Placental epithelial cell (primary cell): ENCODE measurements at places on chromosomes 2 and 18. TPM values are rescaled to one million over a fixed set of nuclear protein-coding genes. Genes with fewer than 3 reads are reported as not detected.

Gene MOB4
- 23.9 and 32.8 TPM in 2 replicates for total RNA-seq

Gene CROCC2
- not detected in 2 replicates for total RNA-seq

Gene NT5DC4
- not detected in 2 replicates for total RNA-seq

Gene ADGRF3
- total RNA-seq: 0.54 TPM in 1 of 2 replicates, not detected in the other

Gene PTPN4
- 51.2 and 53.8 TPM in 2 replicates for total RNA-seq

Gene PFN4
- 2.4 TPM in 2 replicates for total RNA-seq

Gene CNRIP1
- total RNA-seq: under 0.01 TPM in 1 of 2 replicates, not detected in the other

Gene TDRD15
- not detected in 2 replicates for total RNA-seq

Gene ZC3H6
- 5.7 and 7.1 TPM in 2 replicates for total RNA-seq

Gene VSNL1
- total RNA-seq: 0.39 TPM in 1 of 2 replicates, not detected in the other

Gene CRYGC
- not detected in 2 replicates for total RNA-seq

Gene ACTG2
- total RNA-seq: 0.39 and 0.98 TPM in 2 replicates

Gene IL37
- not detected in 2 replicates for total RNA-seq

Gene STPG4
- 1.2 and 2.9 TPM in 2 replicates for total RNA-seq

Gene PTPRN
- total RNA-seq: under 0.01 and 0.11 TPM in 2 replicates

Gene B3GNT7
- total RNA-seq: 0.65 and 1.2 TPM in 2 replicates

Gene NEU2
- total RNA-seq: 0.76 TPM in 1 of 2 replicates, not detected in the other

Gene CDK15
- 0.79 and 8.5 TPM in 2 replicates for total RNA-seq

Gene MARCO
- 0.22 TPM in 1 of 2 replicates, not detected in the other for total RNA-seq

Gene GLI2
- total RNA-seq: 0.39 and 1.1 TPM in 2 replicates

Gene CCDC148
- 0.11 TPM in 1 of 2 replicates, not detected in the other for total RNA-seq

Gene ST8SIA3
- total RNA-seq: not detected in 2 replicates

Gene MYL1
- not detected in 2 replicates for total RNA-seq

Gene TRIM43B
- not detected in 2 replicates for total RNA-seq

Gene ADAM23
- total RNA-seq: under 0.01 TPM in 1 of 2 replicates, not detected in the other

Gene ABCG8
- total RNA-seq: not detected in 2 replicates
